ENCODE measurements at places on chromosomes 2 and 18.
A peak's percentile ranks its signal among the peaks of the same experiment; 100 is the strongest.

DNA sequence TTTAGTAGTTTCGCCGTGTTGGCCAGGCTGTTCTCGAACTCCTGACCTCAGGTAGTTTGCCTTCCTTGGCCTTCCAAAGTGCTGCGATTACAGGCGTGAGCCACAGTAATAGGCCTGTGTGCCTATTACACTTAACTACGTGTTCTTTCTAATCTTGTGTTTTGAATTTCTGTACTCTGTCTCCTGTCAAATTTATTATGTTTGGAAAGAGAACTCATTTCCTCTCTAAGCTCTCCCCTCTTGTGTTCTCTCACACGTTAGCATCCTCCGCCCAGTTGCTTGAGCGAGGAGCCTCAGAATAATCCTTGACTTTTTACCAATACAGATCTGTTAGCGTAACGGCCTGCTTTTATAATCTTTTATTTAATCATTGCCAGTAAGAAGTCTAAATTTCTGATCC is 3.7 kb downstream of the ATG16L1 start:
- no peak for DNase-seq

DNA sequence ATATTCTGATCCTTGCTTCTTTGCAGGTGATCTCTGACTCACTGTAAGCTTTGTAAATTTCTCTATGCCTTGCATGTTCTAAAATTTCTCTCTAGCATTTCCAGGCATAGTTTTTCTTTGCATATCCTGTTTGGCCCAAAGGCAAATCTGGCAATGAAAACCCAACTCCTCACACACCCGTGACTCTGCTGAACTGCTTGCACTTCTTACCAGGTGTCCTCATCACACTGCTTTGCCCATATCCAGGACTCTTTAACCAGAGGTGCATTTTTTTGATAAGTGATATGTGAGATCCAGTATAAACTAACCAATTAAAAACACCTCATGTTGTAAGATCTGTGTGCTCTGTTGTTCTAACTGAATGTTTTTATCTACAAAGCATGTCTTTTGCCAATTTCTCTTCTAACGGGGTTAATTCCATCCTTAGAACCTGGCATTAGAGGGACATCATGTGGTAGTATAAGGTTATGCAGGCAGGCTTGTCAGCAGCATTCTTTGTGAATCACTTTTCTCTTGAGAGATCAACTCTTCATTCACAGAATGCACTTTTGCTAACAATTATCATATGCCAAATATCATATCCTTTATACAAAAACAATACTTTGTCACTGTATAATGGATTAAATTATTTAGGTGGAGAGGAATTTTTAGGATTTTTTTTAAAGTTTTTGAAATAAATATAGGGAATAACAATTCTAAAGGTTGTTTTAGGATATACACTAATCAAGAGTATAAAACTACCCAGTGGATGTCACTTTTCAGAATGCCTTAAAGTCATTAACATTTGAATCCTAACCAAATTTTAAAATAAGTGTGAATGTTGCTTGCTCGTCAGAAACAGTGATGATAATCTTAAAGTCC is 20.8 kb upstream of the TMX3 start:
- no peak for DNase-seq

DNA sequence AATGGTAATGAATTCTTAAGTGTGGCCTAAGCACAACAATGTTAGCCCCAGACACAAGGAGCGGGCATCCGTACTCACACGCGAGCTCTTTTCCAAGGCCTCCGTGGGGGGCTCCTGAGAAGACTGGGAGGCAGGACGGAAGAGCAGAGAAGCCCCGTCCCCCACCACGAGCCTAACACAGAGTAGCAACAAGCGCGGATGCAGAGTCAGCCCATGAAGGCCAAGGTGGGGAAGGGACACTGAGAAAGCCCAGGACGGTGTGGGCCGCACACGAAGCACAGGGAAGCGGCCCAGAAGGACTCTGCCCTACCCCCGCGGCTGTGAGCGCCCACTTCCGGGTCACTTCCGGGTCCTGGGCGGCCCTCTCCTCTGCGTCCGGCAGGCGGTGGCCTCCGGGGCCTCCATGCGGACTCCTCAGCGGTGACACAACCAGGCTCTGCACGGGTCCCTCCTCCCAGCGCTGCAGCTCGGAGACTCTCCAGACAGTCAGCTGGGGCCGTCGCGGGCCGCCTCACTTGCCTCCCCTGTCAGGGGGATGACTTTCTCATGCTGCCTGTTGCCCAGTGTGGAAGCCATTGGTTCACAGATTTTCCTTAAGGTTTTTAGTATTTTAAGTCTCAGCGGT is 151.5 kb downstream of the MTCL1 start:
- no peak for DNase-seq

- no peak for DNase-seq
These were observed 28.4 kb upstream of the DTNB start for GRCh38 chr2:25701801-25702200.

- DNase-seq, result no peak
These were observed 37.7 kb downstream of the PELI1 start for GRCh38 chr2:64106481-64106880.

GRCh38 chr18:6650127-6650507 is 79.4 kb upstream of the ARHGAP28 start:
- no peak for DNase-seq

DNA sequence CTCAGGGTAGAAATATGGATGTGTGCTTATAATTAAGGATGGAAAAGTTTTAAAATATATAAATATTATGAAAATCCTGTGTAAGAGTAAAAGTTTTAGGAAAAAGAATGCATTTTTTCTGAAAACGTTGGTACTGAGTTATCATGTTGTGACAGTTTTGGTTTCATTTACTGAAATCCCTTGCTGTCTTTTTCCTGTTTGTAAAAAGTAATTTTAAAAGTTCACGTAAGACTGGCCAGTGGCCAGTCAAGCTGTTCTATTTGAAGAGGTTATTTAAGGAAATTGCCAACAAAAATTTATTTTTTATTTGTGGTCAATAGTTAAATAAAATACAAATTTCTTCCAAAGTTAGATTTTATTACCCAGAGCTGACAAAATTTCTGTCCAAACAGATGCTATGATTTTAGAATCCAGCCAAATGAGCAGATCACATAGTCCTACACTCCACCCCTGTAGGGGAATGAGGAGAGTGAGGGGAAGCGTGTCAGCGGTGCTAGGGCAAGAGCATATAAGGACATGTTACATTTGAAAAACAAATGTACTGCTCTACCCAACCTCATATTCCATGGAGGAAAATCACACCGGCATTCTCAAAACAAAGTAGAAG is 297.8 kb upstream of the TFPI start:
- DNase-seq, result no peak

DNA sequence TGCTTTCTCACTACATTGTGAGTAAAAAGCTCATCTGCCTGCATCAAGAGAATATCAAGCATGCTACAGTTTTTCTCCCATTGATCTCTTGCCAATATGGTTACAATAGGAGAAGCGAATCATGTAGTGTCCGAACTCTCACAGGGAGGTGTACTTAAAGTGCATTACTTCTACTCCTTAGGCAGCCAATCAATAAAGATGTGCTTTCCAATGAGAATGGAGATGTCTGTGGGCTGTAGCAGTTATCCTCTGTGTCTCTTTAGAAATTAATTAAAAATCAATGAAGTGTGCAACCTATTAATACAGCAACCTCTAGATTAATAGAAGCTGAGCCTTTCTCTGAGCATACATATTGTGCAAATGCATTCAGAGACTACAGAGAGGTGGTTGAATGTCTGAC is 883.7 kb downstream of the CPS1 start:
- no peak for DNase-seq

GRCh38 chr2:216235462-216235861 is 126.3 kb downstream of the XRCC5 start:
- no peak for DNase-seq

- peak; percentile 57 for DNase-seq
These were observed 149.9 kb downstream of the RBM43 start for GRCh38 chr2:151111599-151112278.

DNA sequence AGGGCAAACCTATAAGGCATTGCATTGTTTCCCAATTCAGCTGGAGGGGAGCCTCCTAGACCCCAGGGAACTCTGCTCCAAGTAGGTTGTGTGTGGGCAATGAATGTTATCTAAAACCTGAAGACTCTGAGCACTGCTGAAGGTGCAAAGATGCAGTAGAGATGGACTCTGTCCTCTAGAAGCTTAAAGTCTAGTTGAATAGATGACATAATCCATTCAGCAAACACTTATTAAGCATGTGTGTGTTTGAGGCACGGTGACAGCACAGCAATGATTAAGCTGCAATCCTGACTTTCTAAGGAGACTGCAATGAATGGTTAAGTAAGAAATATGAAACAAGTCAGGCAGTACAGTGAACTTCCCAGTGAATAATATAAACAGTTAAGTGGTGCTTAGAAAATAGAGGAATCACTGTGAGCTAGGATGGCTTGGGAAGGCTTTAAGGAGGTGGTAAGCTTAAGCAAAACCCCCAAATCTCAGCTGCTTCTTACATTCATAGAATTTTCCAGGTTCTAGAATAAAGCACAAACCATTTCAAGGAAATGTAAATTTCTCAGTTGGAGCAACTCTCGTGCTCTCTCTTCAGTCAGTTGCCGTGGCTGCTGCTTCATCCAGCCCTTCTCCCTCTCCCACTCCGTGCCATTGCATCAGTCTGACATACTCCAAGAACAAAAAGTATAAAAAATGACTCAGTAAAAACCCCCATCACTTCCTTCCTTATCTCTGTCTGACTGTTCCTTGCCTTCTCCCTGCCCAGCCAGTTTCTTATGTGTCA is 19.1 kb downstream of the MXD1 start:
- DNase-seq, result no peak

DNA sequence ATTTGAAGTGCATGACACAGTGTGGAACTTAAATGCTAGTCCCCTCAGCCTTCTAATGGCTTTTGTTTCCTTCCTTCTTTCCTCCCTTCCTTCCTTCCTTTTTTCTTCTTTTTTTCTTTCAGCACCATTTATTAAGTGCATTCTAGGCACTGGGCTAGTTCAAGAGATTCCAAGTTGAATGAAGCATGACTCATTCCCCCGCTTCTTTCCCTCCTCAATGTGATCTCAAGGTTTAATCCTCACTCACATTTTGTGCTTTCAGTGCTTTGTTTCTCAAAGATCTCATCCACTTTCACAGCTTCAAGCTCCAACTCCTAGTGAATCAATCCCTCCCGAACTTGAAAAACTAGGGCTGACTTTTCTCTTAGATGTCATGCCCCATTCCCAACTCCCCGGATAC is 90.1 kb downstream of the LBH start:
- no peak for DNase-seq

GRCh38 chr2:118386641-118387302 is 298.5 kb downstream of the INSIG2 start:
- DNase-seq, result no peak

- no peak for DNase-seq
These were observed 252.6 kb downstream of the RND3 start for GRCh38 chr2:150234787-150235446.

GRCh38 chr2:119253114-119253702 is 29.6 kb downstream of the STEAP3 start:
- no peak for DNase-seq

GRCh38 chr2:113061241-113061640 is 2.2 kb downstream of the IL36RN start:
- no peak for DNase-seq

- no peak for DNase-seq
These were observed 121.3 kb upstream of the CD226 start for GRCh38 chr18:70068981-70069380.

DNA sequence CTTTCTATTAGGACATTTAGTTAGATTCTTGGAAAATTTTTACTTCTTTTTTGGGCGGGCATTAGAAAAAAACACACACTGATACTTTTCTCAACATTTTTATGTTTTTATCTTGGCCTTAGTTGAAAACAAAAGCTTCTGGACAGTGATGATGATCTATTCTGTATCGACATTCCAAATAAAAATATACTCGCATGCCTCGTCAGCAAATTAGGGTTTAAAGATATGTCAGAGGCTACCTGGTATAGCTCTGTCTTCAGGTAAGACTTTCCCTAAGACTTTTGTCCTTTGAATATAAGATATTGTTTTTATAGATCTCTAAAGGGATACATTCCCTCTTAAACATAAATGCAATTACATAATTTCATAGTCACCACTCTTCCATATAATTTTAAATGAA is 816.8 kb downstream of the LRP1B start:
- no peak for DNase-seq

GRCh38 chr2:205640716-205641115 is 41.6 kb upstream of the NRP2 start:
- no peak for DNase-seq

DNA sequence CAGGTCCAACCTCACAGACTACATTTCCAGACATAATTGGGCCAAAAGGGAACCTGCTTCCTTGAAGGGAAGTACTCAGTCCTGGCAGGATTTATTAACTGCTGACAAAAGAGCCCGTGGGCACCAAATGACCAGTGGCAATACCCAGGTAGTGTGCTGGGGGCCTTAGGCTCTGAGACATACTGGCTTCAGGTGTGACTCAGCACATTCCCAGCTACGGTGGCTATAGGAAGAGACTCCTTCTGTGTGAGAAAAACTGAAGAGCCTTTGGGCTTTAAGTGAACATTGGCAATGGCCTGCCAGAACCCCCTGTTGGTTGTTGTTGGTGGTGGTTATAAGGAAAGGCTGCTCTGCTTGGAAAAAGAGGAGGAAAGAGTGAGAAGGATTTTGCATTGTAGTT is 401.8 kb downstream of the KCNJ3 start:
- no peak for DNase-seq

- DNase-seq, result no peak
These were observed 176.9 kb downstream of the KCNE4 start for GRCh38 chr2:223228871-223229270.

DNA sequence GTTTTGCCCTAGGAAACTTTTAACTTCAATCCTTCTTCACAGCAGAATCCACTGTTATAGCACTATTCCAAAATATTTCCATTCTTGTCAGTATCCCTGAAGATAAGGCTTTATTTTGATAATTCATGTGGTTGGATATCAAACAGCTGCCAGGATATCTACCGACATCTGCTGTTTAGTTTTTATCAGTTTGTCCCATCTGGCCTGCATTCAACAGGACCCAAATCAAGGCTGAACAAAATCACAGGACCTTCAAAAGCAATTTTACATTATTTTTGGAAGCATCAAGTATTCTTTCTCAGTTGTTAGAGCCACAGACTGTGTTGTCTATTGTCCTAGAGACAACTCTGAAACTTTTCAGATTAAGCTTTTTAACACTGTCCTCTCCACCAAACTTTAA is 429.0 kb upstream of the PIK3C3 start:
- no peak for DNase-seq

DNA sequence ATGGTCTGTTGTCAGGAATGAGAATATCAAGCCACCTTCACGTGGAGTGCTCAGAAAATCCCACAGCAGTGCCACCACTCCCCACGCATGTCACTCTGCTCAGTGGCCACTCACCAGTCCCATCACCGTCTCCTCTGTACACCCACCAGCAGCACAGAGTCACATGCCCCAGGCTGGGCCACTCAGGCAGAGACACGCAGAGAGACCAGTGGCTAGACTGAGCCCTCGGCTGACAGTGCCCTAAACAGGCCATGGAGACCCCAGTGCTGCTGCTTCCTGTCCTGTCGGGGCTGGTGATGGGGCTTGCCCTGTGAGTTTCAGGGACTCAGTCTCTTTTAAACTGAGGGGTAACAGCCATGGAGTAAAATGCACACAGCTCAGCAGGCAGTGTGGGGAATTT is 25.9 kb downstream of the ODC1 start:
- DNase-seq, result no peak

GRCh38 chr2:23506531-23507266 is 121.7 kb downstream of the KLHL29 start:
- no peak for DNase-seq

All from NT2/D1 (cell line).